ENCODE measurements at places on chromosomes 3 and 15.

DNA sequence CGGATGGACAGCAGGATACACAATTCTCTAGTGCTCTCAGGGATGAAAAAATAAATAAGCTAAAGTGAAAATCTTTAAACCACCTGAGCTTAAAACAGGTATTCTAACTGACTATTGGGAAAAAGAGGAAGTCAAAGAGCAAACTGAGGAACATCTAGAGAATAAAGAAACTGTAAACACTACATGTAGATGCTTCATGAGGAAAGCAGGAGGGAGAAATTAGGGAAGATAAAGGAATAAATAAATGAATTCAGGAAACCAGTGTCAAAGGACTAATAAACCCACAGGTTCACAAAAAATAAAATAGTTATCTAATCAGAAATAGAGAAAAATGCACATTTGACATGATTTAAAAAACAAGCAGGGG lies 525 bp upstream of the MCCC1 start:
- peak; percentile 85 for DNase-seq

GRCh38 chr3:194758716-194759115 lies 73.0 kb downstream of the FAM43A start:
- DNase-seq, result no peak

GRCh38 chr3:125080077-125080476 lies 24.3 kb upstream of the HEG1 start:
- DNase-seq, result no peak

- no peak for DNase-seq
Measured at GRCh38 chr3:42472555-42472954, 29.9 kb upstream of the VIPR1 start.

DNA sequence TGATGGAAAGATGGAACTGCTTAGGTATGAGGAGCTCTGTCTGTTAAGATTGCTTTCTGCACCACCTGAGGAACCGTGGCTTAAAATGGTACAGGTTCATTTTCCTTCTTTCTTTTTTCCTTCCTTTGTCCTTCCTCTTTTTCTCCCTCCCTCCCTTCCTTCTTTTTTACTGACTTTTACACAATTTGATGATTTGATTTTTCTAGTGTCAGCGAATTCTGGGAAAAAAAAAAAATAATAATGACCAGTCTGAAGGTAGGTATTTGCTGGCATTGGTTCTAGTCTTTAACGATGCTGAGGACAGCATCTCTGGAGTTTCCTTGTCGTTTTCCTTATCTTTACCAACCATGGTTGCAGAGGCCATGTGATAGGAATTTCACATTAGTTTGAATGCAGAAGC lies 613.5 kb downstream of the EDEM1 start:
- DNase-seq, result no peak

DNA sequence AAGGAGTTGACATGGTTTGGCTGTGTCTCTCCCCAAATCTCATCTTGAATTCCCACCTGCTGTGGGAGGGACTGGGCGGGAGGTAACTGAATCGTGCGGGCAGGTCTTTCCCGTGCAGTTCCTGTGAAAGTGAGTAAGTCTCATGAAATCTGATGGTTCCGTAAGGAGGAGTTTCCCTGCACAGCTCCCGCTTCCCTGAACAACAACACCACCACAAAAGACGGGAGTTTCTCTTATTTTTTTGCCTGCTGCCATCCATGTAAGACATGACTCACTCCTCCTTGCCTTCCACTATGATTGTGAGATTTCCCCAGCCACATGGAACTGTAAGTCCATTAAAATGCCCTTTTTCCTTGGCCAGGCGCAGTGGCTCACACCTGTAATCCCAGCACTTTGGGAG lies 22.7 kb downstream of the XXYLT1 start:
- DNase-seq, result no peak

DNA sequence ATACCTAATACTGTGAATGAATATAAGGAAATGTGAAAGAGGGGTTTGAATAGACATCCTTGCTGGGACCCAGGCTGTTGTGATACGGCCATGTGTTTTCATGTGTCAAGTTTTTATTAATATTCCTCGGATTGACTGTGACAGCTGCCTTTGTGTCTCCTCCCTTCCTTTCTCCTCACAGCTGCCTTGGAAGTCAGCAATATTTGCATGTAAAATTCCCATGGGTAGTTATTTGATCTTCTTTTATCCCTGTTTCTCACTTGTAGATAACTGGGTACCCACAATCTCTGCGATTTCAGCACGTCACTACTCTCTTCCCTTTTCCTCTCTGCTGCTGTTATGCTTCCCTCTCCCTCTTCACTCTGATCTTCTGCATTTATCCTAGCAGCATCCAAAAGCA lies 9.4 kb downstream of the GPR156 start:
- no peak for DNase-seq

Data from AML-193 (cell line).